ENCODE measurements at places on chromosomes 3 and 15. TPM values are rescaled to one million over a fixed set of nuclear protein-coding genes. Genes with fewer than 3 reads are reported as not detected.

GRCh38 chr3:185151964-185152409 is 873 bp downstream of the C3orf70 start:
- peaks cover 44% of the 10 kb centered on the region for H3K27me3 ChIP-seq
- H3K36me3 ChIP-seq = no peaks in the 10 kb centered on the region
- no peaks in the 10 kb centered on the region for H3K4me1 ChIP-seq
- H3K4me3 ChIP-seq = no peak overlapping the region
- H3K27ac ChIP-seq = no peak overlapping the region

DNA sequence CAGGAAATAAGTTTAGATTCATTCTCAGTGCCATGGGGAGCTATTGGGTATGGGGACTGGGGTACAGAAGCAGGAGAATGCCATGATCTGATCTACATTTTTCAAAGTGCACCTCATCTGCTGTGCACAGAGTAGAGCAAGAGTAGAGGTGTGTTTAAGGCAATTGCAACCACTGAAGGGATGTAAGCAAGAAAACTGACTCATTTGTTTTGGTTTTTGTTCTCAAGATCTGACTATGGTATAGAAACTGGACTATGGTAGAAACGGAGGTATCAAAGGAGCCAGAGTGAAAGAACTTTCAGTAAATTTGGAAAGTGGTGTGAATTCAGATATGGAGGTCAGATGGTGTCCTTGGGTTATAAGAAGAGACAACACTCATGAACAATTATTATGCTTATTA is 86.2 kb upstream of the CMSS1 start:
- no peaks in the 10 kb centered on the region for H3K36me3 ChIP-seq
- H3K27ac ChIP-seq = no peak overlapping the region
- peaks cover 24% of the 10 kb centered on the region for H3K27me3 ChIP-seq
- DNase-seq = no peak
- no peak overlapping the region for H3K4me3 ChIP-seq
- no peaks in the 10 kb centered on the region for H3K4me1 ChIP-seq

GRCh38 chr3:107598926-107599771 is 76.4 kb downstream of the BBX start:
- H3K36me3 ChIP-seq = no peaks in the 10 kb centered on the region
- H3K4me3 ChIP-seq = no peak overlapping the region
- no peak overlapping the region for H3K27ac ChIP-seq
- no peaks in the 10 kb centered on the region for H3K27me3 ChIP-seq
- no peak for DNase-seq

- peaks cover 7% of the 10 kb centered on the region for H3K4me1 ChIP-seq
- no peaks in the 10 kb centered on the region for H3K36me3 ChIP-seq
- DNase-seq = no peak
Measured at GRCh38 chr3:12733566-12733965, 25.5 kb downstream of the TMEM40 start.

DNA sequence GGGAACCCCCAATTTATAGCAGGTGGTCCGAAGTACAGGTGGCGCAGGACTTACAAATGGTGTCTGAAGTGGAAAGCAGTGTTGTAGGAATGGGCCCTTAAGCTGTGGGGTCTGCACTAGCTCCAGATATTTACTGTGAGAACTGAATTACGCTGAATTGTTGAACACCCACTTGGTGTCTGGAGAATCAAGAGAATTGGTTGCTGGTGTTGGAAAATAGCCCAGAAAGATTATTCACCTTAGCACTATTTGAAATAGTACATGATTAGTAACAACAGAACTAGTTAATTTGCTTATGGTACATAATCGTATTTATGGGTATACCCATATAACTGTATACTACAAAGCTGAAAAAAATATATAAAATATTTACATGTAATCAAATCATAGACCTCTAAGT is 64.8 kb downstream of the ADAM10 start:
- H3K4me1 ChIP-seq = no peaks in the 10 kb centered on the region
- no peaks in the 10 kb centered on the region for H3K27me3 ChIP-seq
- no peak for DNase-seq
- no peak overlapping the region for H3K27ac ChIP-seq
- no peaks in the 10 kb centered on the region for H3K36me3 ChIP-seq

GRCh38 chr3:189225431-189225830 is 53.7 kb downstream of the TPRG1 start:
- DNase-seq = no peak
- no peak overlapping the region for H3K4me3 ChIP-seq
- H3K27ac ChIP-seq = no peak overlapping the region
- no peaks in the 10 kb centered on the region for H3K27me3 ChIP-seq

GRCh38 chr15:61828008-61828407 is 232.2 kb downstream of the VPS13C start:
- H3K27ac ChIP-seq = no peak overlapping the region
- no peaks in the 10 kb centered on the region for H3K36me3 ChIP-seq
- H3K4me3 ChIP-seq = no peak overlapping the region
- no peaks in the 10 kb centered on the region for H3K4me1 ChIP-seq
- no peaks in the 10 kb centered on the region for H3K27me3 ChIP-seq
- no peak for DNase-seq

DNA sequence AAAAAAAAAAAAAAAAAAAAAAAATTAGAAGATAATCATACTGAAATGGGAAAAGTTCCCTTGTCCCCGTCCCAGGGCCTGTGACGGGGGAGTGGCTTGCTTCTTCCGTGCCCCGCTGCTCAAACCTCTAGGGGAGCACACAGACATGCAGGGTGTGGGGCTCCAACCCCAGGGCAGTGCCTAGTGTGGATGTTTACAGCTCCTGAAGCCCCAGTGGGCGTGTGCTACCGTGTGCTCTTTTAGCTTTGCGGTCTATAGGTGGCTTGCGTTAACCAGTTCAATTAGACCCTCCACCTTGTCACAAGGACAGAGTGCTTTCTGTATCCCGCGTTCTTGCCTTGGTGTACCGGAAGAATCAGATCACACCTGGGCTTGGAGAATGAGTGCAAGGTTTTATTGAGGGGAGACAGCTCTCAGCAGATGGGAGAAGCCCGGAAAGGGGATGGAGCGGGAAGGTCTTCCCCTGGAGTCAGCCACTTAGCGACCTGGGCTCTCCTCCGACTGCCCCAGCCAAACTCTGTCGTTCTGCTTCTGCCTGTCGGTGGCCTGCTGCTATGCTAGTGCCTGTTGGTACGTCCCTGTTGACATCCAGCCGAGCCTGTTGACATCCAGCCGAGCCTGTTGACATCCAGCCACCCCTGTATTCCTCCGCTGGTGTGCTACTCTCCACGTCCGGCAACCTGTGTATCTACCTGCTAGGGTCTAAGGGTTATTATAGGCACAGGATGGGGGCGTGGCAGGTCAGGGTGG is 569.8 kb downstream of the VGLL3 start:
- H3K27ac ChIP-seq = no peak overlapping the region
- no peaks in the 10 kb centered on the region for H3K27me3 ChIP-seq
- H3K36me3 ChIP-seq = no peaks in the 10 kb centered on the region
- H3K4me1 ChIP-seq = no peaks in the 10 kb centered on the region

TMED3 gene
- 53.6 TPM for total RNA-seq

ITPKA gene
- 10.8 TPM for total RNA-seq

LRRN1 gene
- 0.10 TPM for total RNA-seq

NR2F2 gene
- total RNA-seq = 61.4 TPM

CHRD gene
- 8.0 TPM for total RNA-seq

AGTR1 gene
- not detected for total RNA-seq

SLC38A3 gene
- total RNA-seq = 3.1 TPM

C3orf49 gene
- not detected for total RNA-seq

TMEM212 gene
- not detected for total RNA-seq

All from HCT116 (cell line).